ENCODE measurements at places on chromosomes 2 and 18.

DNA sequence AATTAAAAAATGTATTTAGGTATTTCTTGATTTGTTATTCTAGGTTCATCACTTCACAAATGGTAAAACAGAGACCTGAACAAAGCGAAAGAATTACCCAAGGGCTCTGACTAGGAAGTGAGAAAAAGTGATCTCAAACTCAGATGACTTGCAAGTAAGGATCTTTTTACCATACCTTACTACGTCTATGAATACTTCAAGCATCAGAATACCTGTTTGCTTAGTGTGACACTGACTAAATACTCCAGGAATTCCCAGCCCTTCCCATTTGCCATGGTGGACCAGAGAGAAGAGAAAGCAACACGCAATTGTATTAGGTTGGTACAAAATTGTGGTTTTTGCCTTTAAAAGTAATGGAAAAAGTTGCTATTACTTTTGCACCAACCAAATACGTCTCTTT, 35.8 kb upstream of the FIGN start:
- DNase-seq = no peak

DNA sequence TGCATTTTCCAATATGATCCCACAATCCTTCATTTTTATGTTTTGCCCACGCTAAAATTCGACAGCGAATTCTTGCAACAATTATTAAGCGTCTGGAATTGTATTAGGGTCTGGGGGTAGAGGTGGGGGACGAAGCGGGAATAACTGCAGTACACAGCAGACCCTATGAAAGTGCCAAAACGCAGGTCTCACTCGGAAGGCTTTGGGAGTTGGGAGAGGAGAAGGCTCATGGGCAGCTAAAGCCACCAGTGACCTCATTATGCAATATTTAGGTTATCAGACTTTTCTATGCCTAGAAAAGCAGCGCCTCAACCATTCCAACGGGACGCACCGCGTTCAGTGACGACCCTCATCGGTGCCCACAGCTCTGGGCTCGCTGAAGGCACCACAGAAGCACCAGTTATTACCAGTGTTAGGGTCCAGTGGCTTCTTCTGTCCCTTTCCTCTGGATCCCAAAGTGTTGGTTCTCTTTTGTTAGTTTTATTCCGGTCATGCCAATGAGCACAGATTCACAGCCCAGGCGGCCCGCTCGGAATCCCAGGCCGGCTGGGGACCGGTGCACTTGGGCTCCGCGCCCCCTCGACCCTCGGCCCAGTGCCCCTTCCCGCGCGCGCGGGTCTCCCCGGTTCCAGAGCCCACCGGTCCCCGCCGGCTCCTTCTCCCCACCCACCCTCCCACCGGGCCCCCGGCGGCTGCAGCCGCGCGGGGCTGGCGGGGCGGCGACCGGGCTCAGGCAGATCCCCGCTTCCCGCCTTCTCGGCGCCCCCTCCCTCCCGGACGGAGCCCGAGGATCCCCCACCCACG, 737 bp upstream of the MAPK4 start:
- no peak for DNase-seq

- DNase-seq = no peak
Observed at GRCh38 chr2:23058435-23058834, 326.5 kb upstream of the KLHL29 start.

- DNase-seq = peak; percentile 68
Observed at GRCh38 chr2:174593574-174594203, 3.9 kb downstream of the WIPF1 start.

DNA sequence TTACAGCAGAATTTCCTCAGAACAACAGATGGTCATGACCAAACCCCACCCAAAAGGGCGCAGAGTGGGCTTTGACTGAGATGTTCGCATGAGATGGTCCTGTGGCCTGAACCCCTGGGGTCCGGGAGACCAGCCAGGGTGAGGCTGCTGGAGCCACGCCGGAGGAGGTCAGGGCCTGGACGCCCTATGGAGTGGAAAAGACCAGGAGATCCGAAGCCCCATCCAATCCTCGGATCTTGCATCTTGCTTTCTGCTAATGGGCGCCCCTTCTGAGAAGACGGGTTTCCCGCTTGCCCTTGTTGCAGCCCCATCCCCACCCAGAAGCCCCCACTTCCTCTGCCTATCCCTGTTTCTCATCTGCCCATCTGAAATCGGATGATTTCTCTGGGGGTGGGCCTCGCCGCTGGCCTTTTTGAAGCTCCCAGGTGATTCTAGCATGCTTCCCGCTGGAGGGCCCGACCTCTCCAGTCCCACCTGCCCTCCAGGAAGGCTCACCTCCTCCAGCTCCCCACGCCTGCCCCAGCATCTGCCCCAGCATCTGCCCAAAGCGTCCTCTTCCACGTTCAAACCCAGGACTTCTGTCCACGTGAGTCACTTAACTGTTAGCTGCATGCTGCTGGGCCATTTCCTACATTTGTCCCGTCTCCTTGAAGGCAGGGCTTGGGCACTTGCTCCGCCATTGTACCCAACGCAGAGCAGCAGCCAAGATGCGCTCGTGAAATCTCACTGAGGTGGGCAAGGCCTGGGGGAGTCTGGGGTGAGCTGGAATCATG, 4.3 kb upstream of the CNDP1 start:
- no peak for DNase-seq

DNA sequence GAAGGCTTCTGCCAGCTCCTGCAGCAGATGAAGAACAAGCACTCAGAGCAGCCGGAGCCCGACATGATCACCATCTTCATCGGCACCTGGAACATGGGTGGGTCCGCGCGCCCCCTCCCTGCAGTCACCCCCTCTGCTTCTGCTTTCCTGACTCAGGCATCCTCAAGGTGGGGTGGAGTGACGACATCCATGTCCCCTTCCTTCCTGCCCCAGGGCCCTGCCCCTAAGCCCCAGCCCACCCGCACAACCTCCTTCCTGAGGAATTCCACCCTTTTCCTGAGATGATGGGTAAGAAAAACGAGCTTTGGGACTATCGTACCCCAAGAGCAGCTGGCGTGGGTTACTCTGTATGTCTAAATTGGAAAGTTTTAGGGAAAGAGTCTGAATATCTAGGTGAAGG, 89.7 kb upstream of the ATG16L1 start:
- no peak for DNase-seq

GRCh38 chr18:48754993-48755473, 195.7 kb downstream of the SMAD7 start:
- no peak for DNase-seq

DNA sequence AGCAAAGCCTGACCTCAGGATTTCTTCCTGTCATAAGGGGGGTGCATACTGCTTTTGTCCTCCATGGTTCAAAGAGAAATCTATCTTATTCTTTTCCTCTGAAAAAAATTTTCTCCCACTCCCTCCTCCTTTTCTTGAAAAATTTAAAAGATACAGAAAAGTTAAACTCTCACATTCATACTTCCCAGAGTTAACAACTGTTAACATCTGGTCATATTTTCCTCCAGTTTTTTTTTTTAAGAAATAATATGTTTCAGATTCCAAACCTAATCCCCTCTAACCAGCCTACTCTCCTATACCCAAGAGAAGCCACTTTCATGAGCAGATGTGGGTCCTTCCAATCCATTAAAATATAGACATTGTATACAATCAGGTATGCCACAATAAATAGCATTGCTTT, 378.9 kb upstream of the HNRNPA3 start:
- DNase-seq = no peak

- no peak for DNase-seq
Observed at GRCh38 chr18:45757005-45757404, 33.0 kb downstream of the SLC14A1 start.

- DNase-seq = no peak
Observed at GRCh38 chr18:3260995-3261372, 949 bp upstream of the MYL12B start.

- no peak for DNase-seq
Observed at GRCh38 chr2:200786423-200786822, 25.3 kb upstream of the BZW1 start.

DNA sequence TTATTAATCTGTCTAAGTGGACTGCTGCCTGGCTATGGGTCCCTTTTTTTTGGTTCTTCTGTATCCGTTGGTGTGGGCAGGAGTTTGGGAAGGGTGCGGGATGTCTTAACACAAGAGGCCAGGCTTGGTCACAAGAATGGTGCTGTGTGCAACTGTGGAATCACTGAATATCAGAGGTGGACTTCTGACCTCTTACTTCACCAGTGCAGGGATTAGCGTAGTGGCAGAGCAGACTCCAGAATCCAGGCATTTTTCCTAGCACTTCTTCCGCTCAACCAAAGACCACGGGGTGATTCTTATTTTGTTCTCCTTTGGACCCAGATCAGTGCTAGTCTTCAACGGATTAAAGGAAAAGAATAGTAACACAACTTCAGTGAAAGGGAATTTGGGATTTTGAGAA, 254.3 kb upstream of the TNP1 start:
- DNase-seq = no peak

GRCh38 chr2:141534666-141535362, 596.0 kb downstream of the LRP1B start:
- no peak for DNase-seq

GRCh38 chr2:17076533-17076932, 410.9 kb upstream of the CYRIA start:
- no peak for DNase-seq

DNA sequence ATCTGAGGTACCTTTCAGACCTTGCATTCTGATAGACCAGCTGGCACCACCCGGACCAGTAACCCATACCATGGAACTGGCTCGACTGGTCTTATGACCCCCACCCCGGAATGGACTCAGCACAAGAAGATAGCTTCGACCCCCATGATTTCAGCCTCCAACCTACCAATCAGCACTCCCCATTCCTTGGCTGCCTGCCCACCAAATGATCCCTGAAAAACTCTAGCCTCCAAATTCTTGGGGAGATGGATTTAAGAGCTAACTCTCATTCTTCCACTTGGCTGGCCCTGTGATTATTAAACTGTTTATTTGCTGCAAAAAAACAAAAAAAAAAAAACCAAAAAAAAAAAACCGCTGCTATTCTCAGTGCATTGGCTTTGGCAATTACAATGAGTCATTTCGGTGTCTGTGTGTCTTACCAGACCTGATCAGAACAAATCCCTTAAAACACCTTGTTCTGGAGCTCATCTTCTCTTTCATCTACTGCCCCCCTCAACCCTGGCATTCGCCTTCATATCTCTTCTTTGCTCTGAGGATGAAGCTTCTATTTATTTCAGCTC, 60.1 kb upstream of the KIF5C start:
- no peak for DNase-seq

GRCh38 chr2:69231612-69232277, 155.3 kb downstream of the GFPT1 start:
- DNase-seq = no peak

GRCh38 chr18:78242254-78242643, 737.4 kb upstream of the SALL3 start:
- DNase-seq = no peak

- DNase-seq = no peak
Observed at GRCh38 chr2:200483729-200484198, 26.1 kb downstream of the KCTD18 start.

DNA sequence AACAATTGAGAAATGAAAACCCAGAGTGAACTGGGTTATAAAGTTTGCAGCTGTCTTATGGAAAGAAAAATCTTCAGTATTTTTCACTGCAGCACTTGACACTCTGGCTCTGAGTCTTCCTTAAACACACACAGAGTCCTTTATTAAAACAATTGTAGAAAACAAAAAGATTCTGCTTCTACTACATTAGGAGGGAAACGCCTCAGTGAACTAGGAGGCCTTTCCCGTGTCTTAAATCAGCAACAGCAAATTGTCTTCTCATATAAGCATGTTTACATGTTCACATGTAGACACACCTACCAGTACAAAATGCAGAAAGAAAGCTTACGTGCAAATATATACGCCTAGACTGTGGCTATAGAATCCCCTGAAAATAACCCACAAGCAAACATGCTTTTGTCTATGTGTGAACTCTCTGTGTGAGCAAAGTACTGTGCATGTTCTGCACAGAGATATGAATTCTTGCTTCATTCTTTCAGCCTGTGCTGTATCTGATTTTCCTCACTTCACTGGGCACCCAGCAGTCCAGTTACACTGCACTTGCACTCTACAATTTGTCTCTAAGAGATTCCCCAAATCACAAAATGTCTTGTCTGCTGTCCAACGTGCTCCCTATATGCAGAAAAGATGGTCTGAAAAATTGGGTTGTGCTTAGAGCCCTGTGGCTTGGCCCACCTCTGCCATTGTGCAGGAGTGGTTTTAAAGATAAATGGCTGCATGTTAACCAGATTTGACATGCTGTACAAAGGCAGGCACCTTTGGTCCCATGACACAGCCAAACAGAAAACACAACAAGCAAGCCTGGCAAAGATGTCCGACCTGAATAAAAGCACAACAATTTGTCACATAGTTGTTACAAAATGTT, 24.5 kb downstream of the ZEB2 start:
- no peak for DNase-seq

GRCh38 chr2:26764906-26765305, 822 bp downstream of the SLC35F6 start:
- no peak for DNase-seq

DNA sequence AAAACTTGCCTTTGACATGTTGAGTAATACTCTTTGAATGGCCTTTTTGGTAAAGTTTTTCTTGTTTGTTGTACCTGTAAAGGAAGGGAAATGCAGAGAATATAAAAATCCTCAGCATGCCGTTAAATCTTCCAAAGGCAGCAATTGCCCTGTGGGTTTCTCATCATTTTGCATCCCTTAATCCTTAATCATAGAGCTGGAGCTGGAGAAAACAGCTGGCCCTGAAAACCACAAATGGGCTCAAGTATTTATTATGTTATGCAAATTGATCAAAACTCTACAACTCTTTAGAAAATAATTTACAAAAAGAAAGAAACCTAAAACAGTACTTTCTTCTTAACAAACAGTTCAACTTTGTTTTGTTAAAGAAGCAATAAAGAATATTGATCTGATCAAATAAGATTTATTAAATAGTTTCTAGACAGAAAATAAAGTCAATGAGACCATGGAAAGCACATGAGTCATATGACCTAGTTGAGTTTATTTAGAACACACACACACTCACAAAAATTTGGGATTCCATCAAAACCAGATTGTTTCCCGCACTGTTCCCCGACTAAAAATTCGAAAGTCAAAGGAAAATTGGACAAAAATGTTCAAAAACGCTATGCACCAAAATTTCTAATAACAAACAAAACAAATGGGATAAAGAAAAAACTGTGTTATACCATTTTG, 309.0 kb downstream of the GULP1 start:
- DNase-seq = no peak

- no peak for DNase-seq
Observed at GRCh38 chr18:46333431-46334135, 229.4 kb downstream of the HAUS1 start.

DNA sequence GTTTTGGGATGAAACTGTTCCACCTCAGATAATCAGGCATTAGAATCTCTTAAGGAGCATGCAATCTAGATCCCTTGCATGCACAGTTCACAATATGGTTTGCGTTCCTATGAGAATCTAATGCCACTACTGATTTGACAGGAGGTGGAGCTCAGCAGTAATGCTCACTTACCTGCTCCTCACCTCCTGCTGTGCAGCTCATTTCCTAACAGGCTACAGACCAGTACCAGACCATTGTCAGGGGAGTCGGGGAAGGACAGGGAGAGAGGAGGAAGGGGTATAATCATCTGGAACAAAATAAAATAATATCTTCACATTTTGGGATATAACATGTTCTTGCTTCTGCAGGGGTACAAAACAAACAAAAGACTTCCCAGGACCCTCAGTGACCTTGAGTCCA, 532.0 kb upstream of the FSHR start:
- DNase-seq = no peak
